ENCODE measurements at places on chromosomes 11 and 22.

DNA sequence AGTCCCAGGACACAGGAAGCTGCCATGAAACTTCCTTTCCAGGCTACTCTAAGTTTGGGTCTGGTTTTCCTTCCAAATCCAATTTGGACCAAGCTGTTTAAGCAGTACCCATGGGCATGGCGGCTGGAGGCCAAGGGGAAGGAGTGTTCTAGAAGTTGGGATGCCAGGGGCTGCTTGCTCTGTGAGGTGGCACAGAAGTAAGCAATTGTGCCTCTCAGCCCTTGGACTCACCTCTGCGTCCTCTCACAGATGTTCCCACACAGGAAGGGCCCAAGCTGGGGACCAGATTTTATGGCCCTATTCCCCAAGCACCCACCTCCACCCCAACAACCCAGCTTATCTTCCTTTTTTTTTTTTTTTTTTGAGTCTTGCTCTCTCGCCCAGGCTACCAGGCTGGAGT lies 3.5 kb upstream of the DGAT2 start:
- no peak for DNase-seq

- no peak for DNase-seq
Observed at GRCh38 chr11:45224766-45225165, 61.4 kb downstream of the SYT13 start.

DNA sequence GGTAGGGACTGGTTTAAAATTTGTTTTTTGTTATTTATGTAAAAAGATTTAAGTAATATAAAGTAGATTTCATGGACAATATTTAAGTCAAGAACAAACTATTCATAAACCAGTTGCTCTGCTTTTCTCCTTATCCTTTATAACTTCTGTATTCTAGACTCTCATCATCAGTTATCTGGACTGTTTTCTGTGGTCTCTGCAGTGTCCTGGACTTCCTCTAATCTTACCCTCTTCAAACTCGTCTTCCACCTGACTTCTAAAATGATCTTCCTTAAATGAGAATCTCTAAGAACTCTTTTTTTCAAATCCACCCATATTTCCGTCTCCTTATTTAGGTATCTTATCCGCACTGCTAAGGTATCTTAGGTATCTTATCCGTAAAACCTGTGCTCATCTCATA lies 8.1 kb downstream of the RRM1 start:
- no peak for DNase-seq

GRCh38 chr22:28112548-28113043 lies 193.5 kb upstream of the PITPNB start:
- DNase-seq = peak; percentile 19

DNA sequence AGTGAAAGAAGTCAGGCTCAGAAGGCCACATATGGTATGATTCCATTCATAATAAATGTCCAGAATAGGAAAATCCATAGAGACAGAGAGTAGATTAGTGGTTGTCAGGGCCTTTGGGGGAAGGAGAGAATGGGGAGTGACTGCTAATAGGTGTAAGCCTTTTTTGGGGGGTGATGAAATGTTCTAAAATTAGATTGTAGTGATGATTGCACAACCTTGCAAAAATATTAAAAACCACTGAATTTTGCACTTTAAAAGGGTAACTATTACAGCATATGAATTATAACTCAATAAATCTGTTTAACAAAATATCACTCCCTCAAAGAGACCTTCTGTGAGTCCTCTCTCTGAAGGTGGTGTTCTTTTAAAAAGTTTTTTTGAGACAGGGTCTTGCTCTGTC lies 72.3 kb upstream of the GRK3 start:
- no peak for DNase-seq

GRCh38 chr11:64088162-64089026 lies 52.7 kb downstream of the FLRT1 start:
- DNase-seq = no peak

DNA sequence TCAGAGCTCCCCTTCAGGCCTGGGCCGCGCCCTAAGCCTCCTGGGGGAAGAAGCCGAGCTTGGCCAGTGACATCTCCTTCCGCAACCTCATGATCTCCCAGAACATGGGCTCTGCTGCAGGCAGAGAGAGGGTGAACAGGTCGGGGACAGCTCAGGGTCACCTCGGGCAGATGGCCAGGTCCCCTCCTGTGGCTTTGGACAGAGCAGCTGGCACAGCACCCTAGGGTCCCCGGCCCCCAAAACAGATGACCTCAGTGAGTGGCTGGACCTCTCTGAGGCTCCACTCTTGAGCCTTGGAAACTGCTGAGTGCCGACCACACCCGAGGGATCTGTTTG lies 6.9 kb upstream of the FADS3 start:
- no peak for DNase-seq

GRCh38 chr11:61011229-61011870 lies 39.9 kb downstream of the CD6 start:
- DNase-seq = no peak

- DNase-seq = no peak
Observed at GRCh38 chr11:31903225-31904074, 92.3 kb upstream of the PAX6 start.

DNA sequence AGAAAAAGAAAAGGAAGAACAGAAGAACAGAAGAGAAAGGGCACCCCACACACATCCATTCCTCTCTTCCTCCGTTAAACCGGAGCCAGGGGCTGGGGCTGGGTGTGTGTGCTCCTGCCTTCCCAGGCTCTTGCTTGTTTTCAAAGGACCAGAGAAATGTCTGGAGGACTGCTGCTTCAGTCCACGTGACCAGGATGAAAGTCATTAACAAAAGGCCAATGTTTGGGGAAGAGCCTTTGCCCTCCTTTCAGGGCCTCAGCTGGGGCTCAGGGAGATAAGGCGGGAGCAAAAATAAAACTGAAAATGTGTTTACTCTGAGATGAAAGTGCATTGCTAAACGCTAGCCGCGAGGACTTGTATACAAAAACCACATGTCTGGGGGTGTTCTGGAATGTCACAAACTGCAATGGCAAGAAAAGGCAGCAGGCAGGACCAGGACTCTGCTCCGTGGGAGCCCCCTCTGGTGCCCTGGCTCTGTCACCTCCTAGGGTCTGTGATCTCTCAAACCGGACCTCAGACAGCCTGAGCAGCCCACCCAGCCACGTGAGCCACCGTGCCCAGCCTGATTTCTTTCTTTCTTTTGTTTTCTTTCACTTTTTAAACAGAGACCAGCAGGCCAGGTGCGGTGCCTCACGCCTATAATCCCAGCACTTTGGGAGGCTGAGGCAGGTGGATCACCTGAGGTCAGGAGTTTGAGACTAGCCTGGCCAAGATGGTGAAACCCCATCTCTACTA lies 31.6 kb upstream of the MYH9 start:
- peak; percentile 74 for DNase-seq

DNA sequence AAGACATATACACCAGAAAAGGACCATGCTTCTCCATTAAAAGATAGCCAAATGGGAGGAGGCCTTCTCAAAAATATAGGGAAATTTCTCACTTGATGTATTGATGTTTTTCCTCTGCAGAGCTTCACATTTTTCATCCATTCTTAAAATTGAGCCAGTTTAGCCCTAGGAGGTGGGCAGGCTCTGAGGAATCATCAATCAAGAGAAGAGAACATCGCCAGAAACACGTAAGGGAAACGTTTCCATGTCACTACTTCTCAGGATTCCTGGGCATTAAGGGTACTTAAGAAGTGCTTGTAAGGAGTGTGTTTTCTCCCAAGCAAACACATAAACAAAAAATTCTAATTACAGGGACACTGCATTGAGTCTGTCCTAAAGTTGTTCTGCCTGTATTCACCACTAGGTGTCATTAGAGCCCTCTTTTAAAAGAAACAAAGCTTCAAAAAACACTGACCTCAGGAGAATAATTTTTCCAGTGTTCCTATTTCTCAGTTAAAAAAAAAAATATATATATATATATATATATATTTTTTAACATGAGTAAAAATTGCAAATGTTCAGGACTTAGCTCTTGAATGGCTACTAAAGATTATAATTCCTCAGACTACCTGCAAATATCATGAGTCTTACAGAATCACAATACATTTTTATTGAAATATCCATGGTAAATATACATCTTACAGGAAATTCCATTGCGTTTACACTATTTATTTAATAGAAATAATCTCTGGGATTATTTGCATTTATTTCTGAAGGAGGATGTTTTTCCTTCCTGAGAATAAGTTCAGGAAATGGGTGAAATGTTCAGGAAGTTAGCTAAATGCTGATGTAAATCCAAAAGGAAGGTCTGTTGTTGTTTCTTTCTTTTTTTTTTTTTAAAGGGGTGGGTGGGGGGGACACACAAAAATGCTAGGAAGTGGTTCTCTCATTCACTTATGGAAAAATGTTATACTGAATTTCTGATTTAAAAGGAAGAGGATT lies 16.0 kb downstream of the FZD4 start:
- peak; percentile 47 for DNase-seq

- DNase-seq = no peak
Observed at GRCh38 chr11:70100280-70100603, 22.1 kb downstream of the ANO1 start.

- no peak for DNase-seq
Observed at GRCh38 chr11:78289552-78290292, 101.0 kb downstream of the USP35 start.

- DNase-seq = no peak
Observed at GRCh38 chr22:20099099-20099711, 16.7 kb upstream of the RANBP1 start.

DNA sequence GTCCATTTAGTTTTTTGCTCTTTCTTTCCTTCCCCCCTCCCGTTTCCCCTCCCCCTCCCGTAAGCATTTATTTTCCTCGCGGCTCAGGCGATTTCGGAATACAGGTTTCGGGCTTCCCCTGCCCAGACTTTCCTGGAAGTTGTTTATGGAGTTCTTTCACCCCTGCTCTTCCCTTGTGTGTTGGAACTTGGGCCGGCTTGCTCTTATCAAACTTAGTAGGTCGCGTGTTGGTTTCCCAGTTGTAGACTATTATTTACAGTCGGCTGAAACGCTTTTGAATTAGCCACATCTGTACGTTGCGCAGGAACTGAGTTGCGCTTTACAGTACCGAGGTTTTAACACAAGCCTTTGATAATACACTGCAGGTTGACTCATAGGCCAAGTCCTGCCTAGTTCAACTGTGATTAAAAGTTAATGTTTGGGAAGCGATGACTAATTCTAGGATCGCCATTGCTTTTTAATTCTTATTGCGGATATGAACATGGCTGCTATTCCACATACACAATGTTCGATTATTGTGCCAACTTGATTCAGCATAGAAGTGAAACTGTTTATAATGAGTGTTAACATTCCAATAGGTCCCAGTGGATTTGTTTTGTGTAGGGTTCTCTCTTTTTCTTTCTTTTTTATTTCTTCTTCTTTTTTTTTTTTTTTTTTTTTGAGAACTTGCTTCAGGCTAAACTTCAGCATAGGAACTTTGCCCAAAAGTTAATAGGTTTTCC lies 1.7 kb downstream of the YAP1 start:
- DNase-seq = peak; percentile 9

DNA sequence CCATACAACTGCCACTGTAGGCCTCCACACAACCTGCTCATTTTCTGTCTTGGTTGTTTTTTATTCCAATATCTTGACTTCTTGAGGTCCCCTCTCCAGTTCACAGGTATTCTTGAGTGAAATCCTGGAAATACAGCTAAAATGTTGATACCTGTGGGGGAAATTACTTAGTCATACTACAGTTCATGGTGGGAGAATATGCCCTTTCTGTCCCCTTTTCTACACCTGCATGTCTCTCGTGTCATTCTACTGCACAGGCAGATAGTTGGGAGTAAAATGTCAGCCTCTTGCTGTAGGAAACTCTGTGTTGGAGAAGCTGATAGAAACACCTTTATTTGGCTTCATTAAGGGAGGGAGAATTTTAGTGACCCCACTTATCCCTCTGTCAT lies 4.6 kb downstream of the OOSP4A start:
- no peak for DNase-seq

GRCh38 chr11:59901306-59901705 lies 22.7 kb downstream of the OOSP3 start:
- no peak for DNase-seq

- no peak for DNase-seq
Observed at GRCh38 chr11:71543866-71544265, 4.4 kb upstream of the KRTAP5-9 start.

GRCh38 chr11:56906683-56907148 lies 82.0 kb upstream of the OR5AK2 start:
- no peak for DNase-seq

GRCh38 chr11:95242091-95242844 lies 11.3 kb upstream of the SESN3 start:
- no peak for DNase-seq

DNA sequence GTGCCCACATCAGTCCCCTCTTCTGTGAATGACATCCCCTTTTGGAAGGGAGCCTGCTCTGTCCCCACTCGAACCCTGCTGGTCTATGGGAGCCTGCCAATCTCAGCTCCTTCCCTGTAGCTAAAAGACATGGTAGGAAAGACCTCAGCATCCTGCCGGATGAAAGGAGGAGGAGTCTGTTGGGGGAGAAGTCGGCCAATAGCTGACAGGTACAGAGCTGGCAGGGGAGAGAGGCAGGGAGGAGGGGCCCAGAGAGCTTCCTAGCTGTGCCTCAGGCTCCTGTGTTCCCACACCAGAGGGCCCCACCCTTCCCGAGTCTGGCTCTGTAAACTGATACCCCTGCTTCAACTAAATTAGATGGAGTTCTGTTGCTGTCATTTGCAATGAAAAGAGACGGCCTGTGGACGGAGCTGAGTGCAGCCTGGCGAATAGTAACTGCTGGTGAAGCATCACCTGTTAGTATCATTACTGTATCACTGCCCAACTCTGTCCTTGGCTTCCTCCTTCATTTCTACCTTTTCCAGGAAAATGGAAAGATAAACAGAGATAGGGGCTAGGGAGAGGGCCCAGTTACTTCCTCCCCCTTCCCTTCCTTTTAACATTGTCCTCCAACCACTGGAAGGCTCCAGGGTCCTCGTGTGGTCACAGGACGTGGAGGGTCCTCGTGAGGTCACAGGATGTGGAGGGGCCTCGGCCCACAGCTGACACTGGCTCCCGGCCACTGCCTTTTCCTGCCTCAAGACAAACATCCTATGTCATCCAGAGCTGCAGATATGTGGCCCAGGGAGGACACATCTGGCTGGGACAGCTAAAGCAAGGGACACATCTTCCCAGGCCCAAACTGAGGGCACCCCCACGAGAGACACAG lies 15.1 kb downstream of the FXYD6 start:
- DNase-seq = no peak

GRCh38 chr11:110072930-110073329 lies 20.3 kb upstream of the ZC3H12C start:
- no peak for DNase-seq

- no peak for DNase-seq
Observed at GRCh38 chr11:120248551-120249278, 8.8 kb downstream of the POU2F3 start.

DNA sequence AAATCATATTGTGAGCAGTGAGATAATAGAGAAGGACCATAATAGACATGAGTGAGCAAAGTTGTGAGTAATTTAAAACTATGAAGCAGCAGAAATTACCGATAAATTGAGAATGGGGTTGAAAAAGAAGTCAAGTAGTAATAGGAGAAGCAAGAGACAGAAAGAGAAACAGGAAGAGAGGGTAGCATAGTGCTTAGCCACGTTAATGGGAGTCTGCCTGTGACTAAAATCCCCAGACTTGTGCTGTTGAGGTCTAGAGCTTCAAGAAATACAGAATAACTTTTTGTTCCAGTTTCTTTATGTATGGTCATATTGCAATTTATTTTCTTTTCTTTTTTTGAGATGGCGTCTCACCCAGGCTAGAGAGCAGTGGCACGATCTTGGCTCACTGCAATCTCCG lies 368.7 kb downstream of the METTL15 start:
- DNase-seq = no peak

GRCh38 chr11:62449451-62449851 lies 30.6 kb downstream of the SCGB1A1 start:
- DNase-seq = peak; percentile 100
